Caudate nucleus (tissue), 63 donors: ENCODE measurements at places on chromosomes 2 and 18.

GRCh38 chr2:207317378-207317984 is 151.7 kb upstream of the KLF7 start:
- DNase-seq, result no peak

- DNase-seq, result no peak
Measured at GRCh38 chr2:37871456-37872191, 53.5 kb upstream of the RMDN2 start.

- DNase-seq, result no peak
Measured at GRCh38 chr2:237131749-237132533, 46.3 kb downstream of the COPS8 start.

DNA sequence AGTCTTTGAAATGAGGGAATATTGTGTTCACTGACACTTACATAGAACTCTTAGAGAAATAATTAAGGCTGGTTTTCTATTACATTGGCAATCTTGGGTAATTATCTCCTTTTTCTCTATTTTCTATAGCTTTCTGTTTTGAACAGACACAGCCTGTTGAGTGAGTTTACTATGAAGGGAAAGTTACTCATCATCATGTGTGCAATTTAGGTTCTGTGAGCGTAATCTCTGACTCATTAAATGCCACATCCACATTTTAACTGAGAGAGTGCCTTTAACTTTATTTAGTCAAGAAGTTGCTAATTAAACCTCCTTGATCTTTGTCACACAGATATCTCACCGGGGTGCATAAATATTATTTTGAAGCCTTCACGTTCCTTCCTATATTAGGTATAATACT is 174.0 kb upstream of the SLC8A1 start:
- DNase-seq, result no peak

DNA sequence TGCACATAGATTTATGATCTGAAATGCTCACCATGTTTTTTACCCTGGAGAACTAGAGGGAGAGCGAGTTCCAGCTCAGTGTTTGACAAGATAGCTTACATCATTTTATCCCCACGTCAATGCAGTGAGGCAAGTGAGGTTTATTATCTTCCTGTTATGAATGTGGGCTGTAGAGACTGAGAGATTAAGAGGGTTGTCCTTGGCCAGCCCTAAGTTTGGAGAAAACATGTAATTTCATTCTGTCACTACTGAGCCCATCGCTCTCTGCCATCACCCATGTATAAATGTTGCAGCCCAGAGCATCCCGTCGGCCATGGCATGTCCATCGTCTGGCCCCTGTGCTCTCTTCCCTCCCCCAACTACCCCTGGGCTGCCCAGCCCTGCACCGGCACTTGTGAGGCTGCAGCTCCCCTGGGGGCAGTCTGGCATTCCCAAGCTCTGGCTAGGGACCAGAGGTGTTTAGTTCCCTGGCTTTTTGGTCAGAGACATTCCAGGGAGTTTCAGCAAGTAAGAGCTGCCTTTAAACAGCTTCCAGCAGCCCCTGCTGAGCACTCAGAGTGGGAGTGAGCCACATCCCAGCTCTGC is 136.7 kb downstream of the ANTXR1 start:
- DNase-seq, result no peak

DNA sequence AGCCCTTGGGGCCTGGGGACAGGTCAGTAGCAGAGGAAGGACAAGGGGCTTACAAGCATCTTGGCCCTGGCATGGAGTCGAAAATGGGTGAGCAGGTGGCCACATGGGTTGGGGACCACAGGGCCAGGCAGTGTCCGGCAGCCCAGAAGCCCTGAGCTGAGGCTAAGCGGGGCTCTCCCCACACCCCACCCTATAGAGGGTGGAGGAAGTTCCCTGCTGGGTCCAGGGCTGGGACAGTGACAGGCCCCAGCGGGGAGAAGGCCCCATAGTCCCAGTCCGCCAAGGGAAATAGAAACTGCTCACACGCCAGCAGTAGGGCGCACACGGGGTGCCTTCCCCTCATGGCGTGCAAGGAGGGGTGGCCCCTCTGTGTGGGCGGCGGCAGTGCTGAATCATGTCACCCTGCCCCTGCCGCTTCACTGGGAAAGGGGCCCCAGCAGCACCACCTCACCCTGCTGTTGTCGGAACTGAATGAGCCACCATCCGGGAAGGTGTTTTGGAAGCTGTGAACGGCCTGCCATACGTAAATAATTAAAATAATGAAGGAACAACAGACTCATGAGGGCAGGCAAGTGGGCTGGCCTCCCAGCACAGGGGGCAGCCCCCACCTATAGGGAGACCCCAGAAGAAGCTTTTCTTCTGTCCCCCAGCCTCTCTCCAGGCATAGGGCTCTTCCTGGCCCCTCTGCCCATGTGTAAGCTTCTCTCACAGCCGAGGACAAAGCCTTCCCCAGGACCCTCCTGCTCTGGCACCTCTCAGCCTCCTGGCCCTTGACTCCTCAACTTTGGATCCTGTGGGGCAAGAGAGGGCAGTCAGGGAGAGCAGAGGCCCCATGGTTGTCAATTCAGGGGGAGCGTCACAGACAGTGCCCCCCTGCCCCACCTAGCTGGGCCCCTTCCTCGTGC is 12.7 kb upstream of the DUSP2 start:
- DNase-seq, result no peak

GRCh38 chr2:221590861-221591365 is 18.8 kb upstream of the EPHA4 start:
- DNase-seq, result no peak

DNA sequence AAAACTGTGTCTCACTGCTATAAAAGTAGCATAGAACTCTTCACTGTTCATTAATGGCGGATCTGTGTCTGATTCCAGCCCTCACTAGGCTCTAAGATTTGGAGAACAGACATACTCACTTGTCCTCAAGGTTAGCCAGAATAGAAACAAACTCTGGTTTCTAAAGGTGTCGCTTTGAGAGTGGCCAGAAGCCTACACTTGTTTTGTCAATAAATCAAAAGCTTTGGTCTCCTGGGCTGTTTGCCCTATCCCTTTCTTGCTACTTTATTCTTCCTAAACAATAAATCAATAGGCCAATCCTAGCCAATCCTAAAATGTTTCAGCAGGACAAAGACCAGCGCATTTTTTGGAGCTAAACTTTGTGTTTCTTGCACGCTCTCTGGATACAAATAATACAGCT is 1064.6 kb upstream of the CHAC2 start:
- DNase-seq, result no peak

- no peak for DNase-seq
Measured at GRCh38 chr2:205776139-205776538, 93.8 kb downstream of the NRP2 start.
